ENCODE measurements at places on chromosomes 11 and 22.

DNA sequence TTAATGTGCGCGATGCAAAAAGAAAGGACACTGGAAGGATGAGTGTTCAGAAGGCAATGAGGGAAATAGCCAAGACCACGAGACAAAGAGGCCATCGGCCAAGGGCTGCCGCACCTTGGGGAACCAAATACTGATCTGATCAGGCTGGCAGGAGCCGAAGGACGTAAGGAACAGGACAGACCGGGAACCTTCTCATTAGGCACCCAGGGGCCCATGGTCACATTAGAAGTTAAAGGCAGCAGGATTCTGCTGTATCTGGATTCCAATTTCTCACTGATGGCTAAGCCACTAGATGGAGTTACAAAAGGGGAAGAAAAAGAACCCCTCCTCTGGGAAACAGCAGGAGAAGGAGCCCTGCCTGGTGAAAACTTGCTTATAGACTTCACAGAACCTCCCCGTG is 28.8 kb upstream of the CPT1A start:
- no peak for DNase-seq

GRCh38 chr22:19720999-19721329 is 2.4 kb upstream of the GP1BB start:
- no peak for DNase-seq

GRCh38 chr11:62139526-62140303 is 15.9 kb downstream of the INCENP start:
- DNase-seq, result no peak

GRCh38 chr11:47550288-47551047 is 2.5 kb downstream of the CELF1 start:
- no peak for DNase-seq

DNA sequence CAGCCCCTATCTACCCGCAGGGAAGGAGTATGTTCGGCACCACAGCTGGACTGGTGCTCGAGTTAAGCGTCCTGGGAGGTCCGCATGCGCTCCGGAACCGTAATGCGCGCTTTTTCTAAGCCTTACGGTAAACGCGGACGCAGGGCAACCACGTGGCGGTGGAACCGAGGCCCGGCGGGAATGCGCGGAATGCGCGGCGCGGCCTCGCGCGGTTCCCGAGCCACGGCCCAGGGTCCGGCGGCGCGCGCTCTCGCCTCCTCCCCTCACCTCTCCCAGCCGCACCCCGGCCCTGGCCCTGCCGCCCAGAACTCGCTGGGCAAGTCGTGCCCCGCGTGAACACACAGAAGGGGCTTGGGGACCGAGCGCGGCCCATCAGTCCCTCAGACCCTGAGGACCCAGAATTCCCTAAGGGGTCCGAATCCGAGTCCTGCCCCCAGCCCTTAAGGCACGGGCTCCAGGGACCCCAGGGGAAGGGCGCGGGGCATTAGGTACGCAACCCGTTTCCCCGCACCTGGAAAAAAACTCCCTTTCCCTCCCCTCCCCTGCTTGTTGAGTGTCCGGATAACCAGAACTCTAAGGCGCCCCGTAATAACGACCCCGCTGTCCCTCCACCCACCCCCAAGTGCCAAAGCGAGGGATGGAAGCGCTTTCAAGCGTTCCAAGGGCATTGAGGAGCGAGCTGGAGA is 4.3 kb upstream of the CCND1 start:
- DNase-seq, result no peak

DNA sequence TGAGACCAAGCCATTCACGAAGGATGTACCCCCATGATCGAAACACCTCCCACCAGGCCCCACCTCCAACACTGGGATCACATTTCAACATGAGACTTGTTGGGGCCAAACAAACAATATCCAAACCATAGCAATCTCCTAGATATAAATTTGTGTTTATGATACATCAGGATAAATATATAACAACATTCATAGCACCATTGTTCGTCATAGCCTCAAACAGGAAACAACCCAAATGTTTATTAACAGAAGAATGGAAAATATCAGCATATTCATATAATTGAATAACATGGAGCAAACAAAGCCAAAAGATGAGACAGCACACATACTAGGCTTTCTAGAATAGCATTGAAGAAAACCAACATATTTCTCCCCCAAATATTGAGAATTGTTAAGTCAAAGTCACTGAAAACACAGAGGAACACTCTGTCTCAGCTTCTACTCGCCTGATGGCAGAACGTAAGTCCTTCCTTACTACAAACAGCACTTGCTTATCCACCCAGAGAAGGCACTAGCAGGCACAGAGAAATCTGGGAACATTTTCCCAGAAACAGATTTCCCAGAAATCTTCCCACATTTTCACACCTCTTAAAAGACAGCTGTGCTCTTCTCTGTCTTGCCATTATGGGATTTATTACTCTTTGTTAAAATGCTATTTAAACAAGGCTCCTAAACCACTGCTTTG is 8.1 kb upstream of the GDPD4 start:
- DNase-seq, result no peak

DNA sequence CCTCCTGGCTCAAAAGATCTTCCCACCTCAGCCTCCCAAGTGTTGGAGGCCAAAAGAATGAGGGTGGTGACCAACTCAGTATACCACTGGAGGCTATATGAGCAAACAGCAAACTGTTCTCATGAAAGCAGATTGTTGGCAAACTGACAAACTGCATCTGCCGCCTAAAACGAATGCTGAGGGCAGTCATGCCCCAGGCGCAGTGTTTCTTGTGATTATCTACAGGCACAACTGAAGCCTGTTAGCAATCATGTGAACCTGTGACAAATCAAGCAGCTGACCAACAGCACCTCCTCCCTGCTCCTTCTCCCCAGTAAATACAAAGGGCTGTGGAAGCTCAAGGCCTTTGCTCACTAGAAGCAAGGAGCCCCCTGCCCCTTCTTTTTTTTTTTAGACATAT is 47.8 kb downstream of the BTBD10 start:
- DNase-seq, result no peak

DNA sequence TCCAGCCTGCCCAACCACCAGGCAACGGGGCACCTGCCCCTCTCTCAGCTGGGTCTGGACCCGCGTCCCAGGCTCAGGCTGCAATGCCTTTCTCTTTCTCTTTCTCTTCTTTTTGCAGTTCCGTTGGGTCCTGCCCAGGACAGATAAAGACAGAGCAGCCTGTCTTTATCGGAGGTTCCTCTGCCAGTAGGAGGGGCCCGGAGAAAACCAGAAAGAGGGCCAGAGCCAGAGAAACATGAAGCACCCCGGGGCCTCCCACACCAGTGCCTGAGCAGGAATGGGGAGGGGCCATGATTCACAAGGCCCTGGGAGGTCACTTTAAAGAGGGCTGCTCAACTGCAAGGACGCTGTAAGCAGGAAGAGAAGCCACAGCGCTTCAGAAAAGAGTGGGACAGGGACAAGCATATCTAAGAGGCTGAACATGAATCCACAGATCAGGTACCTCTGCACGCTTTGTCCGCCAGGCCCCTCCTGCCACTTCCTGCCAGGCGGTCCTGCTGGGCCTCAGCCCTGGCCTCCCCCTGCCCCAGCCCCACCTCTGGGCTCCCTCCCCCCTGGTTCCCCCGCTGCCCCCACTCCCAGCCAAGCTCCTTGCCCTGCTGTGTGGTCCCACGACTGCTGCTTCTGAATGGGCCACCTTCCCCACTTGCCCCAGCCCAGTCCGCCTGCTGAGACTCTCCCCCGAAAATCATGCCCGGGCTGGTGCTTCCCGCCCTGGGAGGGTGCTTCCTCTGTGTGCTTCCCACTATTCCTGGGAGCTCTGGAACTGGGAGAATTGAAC is at the start of gene APOBEC3C:
Gene APOBEC3C, plus strand, starts transcription at position 316 of the 781 bp plus-strand sequence. Its CDS starts 106 bp downstream, at position 422.
- DNase-seq, result peak; percentile 64

GRCh38 chr22:46916886-46917770 is 154.7 kb downstream of the TBC1D22A start:
- no peak for DNase-seq

DNA sequence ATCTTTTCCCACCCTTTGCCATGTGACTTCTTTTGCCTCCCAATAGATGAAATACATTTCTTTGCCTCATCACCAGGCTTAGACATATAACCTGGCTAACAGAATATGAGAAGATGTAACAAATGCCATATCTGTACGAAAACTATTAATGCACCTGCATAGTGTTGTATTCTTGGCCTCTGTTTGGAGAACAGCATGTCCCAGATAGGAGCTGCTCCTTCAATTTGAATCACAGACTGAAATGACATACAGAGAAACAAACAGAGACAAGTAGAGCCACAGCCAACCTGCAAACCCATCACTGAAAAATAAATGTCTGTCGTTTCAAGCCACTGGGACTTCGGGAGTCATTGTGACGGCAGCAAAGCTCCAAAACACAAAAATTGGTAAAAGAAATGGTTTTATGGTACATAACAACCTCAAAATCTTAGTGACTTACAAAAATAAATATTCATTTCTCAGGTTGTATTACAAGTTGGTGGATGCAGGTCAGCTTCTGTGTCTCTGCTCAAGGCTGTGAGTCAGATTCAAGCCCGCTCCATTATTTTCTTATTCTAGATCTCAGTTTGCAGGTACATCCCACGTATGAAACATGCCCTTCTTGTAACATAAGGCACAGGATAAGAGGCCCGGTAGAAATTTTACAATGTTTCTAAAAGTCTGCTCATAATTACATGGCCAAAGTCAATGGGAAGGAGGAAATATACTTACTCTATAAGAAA is 171.3 kb upstream of the SOX6 start:
- no peak for DNase-seq

GRCh38 chr11:119453881-119454280 is 30.9 kb upstream of the THY1 start:
- DNase-seq, result no peak

- DNase-seq, result no peak
These were observed 67.7 kb downstream of the PANX1 start for GRCh38 chr11:94196363-94196762.

DNA sequence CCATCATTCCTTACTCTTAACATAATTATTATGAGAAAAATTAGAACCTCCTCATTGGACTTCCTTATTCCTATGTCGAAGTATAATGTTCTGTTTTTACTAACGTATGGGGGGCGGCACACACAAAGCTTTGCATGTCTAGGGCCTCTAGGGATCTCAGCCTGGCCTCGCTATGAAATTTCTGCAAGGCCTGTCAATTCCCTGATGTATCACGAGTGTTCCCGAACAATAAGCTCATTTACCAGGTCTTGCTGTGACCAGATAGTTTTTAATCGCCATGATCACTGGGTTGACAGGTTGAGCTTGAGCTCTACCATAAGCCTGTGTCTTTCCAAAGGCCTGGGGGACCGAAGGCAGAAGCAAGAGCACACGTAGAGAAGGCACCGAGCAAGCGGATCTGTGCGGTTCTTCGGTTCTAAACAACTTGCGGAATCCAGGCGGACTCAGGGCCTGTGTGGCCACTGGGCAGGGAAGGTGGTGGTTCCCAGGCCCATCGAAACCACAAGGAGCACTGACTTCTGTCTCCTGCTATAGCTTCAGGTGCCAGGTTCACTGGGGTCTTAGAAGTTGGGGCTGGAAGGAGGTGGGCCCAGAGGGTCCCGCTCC is 10.4 kb upstream of the FXYD2 start:
- no peak for DNase-seq

- DNase-seq, result no peak
These were observed 7.0 kb downstream of the ISX start for GRCh38 chr22:35072925-35073324.

- DNase-seq, result no peak
These were observed 87.6 kb downstream of the STIM1 start for GRCh38 chr11:3942956-3943497.

DNA sequence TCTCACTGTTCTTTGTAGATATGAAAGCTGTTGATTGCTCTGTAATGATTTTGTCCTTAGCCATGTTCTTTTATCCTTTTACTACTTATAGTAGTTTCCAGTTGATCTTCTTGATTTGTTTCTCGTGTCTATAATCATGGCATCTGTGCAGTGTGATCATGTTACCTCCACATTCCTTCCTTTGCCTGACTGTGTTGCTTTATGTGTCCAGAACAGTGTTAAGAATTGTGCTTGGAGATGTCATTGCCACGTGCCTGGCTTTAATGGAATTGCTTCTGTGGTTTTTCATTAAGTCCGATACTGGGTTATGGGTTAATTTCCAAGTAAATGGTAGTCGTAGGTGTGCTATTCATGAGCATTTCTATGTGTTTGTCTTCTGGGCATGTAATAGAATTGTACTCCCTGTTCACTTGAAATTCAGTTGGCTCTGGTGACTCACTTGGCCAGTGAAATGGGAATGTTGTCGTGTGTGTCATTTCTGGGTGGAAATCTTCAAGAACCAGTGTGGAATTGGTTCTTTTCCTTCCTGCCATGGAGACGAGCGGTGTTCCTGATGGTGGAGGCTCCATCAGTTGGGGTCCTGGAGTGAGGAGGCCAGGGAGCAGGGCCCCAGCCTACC is 6.8 kb downstream of the GTSE1 start:
- DNase-seq, result no peak

DNA sequence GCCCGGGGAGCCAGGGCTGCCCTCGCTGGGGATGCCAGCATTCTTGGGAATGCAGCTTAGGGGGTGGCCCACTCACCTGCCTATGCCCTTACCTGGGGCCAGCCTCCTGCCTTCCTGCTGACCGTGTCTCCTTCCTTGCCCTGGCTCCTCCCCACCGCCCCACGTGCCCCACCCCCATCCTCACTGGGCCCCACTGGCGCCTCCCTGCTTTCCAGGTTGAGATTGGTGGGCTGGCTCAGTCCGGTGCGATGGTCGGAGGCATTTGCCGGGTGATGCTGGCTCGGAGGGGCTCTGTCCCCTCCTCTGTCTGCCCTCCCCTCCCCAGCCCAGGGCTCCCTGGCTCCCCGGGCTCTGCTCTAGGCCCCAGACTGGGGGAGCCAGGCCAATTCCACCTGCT is 34.1 kb upstream of the GRAMD4 start:
- DNase-seq, result no peak

DNA sequence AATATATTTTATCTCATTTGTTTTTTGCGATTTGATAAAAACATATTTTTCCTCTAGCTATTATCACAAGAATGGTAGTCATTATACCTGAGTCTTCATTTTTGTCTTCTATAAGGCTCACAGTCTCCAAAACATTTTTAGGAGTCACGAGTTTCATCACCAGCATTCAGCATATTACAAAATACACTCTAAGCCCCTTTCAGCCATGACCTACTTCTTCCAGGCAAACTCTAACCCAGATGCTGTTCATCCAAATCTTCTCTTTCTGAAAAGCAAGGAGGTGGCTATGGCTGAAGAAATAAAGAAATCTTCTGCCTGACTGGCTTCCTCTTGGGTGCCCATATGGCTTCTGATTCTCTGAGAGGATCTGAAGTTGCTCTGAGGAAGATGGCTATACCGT is 35.7 kb upstream of the USP47 start:
- DNase-seq, result no peak

GRCh38 chr22:47394504-47395440 is 632.3 kb downstream of the TBC1D22A start:
- no peak for DNase-seq

DNA sequence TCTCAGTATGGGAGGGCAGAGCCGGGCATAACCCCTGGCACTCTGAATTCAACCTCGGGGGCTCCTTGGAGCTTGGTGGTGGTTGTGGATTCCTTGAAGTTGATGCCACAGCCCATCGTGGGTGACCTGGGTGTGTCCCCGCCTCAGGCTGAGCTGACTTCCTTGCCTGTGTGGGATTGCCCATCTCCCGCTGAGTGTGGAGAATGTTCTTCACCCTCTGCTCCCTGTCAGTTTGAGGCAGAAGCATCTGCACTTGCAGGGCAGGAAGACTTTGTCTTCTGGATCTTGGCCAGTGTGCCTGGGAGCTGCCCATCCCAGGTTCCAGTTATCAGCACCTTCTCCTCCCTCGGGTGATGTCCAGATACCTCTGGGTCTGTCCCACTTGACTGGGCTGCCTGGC is 25.3 kb downstream of the CD82 start:
- DNase-seq, result no peak

GRCh38 chr11:128551058-128551457 is 36.3 kb downstream of the ETS1 start:
- no peak for DNase-seq

Data from stimulated activated CD4-positive, alpha-beta T cell treated with anti-CD3 and anti-CD28 coated beads, Interleukin-1b, Interleukin-23, amount 100 ng/mL, for 4 hours (primary cell).